ENCODE measurements at places on chromosomes 13 and 19.

GRCh38 chr13:111066544-111066943 is 48.6 kb upstream of the ARHGEF7 start:
- no peak for DNase-seq

DNA sequence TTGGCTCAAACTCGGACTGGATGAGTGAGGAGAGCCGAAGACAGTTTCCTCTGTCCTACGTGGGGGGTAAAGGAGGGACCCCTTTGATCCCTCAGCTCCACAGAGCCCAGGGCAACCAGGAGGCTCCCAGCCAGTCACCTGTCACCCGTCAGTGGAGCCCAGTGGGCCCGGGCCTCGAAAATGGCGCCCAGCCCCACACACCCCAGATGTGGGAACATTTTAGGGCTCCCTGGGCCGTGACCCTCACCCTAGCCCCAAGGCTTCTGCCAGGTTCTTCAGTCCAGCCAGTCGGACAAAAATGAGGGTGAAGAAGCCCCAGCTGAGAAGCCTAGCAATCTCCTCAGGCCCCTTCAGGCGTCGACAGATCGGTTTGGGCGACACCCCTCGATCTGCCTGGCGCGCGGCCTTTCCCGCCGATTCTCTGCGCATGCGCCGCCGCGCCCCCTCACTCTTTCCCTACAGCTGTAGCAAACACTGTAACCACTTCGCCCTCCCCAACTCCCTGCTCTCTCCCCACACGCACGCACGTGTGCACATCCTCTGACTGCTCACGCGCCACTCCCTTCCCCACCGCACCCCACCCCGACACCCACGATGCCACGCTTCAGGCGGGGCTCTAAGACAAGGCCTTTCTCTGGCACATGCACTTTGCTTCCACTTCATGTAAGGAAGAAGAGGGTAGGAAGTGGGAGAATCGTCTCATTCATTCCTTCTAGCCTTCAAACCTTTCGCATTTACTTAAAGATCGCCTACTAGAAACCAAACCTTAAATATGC is at the start of gene SLC6A16:
Gene SLC6A16 (minus strand): TSS at position 391 of the 776 bp plus-strand sequence. CDS start 13,844 bp downstream, outside the sequence.
- DNase-seq, result no peak

DNA sequence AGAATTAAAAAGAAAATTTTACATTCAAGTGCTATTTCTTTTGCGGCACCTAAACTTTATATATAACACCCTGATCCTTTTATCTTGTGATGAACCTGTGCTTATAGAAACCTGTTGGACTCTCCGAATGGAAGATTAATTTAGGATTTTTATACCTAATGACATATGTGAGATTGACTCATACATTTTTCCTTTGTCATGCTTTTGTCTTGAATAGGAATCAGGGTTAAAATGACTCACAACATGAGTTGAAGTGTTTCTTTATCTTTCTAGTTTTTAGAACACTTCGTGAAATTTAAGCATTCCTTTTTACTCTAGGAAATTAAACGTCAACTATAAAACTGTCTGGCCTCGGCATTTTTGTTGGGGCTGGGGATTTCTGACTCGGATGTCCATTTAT is 378.9 kb downstream of the PCDH20 start:
- no peak for DNase-seq

GRCh38 chr19:18496167-18496979 is 25.5 kb downstream of the ELL start:
- DNase-seq, result no peak

DNA sequence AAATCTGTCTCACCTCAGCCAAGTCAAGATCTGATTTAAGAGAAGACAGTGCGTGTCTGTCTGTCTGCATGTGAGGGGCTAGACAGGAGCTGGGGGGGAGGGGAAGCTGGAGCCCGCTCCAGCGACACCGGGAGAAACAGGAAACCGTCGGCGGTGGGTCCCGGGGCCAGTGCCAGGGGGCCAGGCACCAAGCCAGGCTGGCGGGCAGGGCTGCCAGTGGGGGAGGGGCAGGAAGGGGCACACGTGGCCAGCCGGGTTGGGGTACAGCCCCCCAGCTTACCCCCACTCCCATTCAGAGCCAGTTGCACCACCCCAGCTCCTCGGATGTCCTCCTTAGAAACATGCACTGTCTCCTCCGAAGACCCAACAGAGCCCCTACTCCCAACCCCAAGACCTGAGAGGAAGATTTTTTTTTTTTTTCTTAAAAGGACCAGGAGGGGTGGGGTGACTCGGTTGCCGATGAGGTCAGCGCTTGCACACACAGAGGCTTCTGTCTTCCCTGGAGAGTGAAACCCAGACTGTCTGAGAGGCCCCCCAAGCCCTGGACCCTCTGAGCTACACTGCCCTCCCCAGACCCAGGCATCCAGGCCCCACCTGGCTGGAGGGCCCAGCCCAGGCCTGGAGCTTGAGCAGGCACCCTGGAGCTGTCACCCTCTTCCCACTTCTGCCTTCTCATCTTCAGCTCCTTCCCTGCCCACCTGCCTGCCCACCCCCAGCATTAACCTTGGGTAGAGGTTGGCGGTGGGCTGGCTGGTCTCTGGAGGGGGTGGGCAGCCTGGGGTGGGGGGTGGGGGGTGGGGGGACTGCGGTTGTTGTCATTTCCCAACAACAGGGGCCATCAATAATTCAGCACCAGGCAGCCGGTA is 4.0 kb downstream of the ERF start:
- no peak for DNase-seq

DNA sequence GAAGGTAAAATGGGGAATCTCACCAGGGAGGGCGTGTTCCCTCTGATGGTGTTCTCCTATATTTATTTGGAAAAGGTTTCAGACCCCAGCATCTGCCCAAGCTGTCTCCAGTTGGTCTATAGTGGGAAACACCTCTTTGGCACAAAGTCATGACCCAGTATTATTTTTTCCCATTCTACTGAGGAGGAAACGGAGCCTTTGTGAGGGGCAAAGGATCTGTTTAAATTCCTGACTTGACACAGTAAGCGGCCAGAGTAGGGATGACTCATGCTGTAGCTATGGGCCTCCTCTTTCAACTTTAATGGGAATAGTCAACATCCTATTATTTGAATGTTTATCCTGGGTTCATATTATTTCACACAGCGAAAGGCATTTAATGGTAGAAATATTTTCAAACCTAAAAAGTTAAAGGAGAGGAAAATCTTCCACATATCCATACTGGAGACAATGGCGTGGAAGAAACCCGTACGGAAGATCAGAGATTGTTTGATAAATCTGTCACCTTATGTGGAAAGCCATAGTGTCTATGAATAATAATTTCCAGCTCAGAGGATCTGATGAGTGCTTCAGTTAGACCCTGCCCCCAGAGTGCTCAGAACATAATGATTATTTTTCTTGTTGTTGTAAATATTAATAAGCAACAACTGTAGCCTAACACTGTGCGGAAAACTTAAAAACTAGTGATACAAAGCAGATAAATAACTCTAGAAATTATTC is 126.0 kb downstream of the FOXO1 start:
- no peak for DNase-seq
